Stimulated activated CD8-positive, alpha-beta memory T cell treated with anti-CD3 and anti-CD28 coated beads, Interleukin-2, amount 100 ng/mL, for 48 hours (primary cell): ENCODE measurements at places on chromosomes 1 and 21.

GRCh38 chr21:15644489-15644888 lies 85.3 kb upstream of the USP25 start:
- no peak for DNase-seq

GRCh38 chr1:115606305-115606704 lies 35.5 kb upstream of the VANGL1 start:
- DNase-seq, result no peak

DNA sequence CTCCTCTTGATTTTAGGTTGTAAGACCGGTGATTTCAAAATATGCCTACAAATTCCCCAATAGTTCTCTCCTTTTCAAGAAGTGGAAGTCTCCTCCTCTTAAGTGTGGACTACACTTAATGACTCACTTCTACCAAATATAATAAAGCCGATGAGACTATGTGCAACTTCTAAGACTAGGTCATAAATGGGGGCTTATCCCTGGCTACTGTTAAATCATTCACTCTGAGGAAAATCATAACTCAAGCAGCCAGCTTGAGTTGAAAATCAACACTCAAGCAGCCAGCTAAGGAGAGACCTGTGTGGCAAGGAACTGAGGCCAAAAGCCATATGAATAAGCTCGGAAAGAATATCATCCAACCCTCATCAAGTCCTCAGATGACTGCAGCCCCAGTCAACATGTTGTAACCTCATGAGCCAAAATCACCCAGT lies 49.6 kb upstream of the PSMG1 start:
- DNase-seq, result no peak

DNA sequence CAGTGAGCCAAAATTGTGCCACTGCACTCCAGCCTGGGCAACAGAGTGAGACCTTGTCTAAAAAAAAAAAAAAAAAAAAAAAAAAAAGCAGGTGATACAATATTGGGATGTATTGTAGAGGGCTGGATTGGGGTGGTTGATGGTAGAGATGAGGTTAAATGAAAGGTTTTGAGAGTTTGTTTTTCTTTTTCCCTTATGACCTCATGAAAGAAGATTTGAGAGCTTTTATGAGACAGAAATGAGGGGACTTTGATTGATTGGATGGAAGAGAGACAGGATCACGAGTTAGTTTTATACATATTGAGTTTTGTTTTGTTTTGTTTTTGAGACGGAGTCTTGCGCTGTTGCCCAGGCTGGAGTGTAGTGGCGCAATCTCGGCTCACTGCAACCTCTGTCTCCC lies 27.1 kb downstream of the OSBPL9 start:
- no peak for DNase-seq

- DNase-seq, result no peak
These were observed 49.2 kb downstream of the KYAT3 start for GRCh38 chr1:88943241-88943640.

DNA sequence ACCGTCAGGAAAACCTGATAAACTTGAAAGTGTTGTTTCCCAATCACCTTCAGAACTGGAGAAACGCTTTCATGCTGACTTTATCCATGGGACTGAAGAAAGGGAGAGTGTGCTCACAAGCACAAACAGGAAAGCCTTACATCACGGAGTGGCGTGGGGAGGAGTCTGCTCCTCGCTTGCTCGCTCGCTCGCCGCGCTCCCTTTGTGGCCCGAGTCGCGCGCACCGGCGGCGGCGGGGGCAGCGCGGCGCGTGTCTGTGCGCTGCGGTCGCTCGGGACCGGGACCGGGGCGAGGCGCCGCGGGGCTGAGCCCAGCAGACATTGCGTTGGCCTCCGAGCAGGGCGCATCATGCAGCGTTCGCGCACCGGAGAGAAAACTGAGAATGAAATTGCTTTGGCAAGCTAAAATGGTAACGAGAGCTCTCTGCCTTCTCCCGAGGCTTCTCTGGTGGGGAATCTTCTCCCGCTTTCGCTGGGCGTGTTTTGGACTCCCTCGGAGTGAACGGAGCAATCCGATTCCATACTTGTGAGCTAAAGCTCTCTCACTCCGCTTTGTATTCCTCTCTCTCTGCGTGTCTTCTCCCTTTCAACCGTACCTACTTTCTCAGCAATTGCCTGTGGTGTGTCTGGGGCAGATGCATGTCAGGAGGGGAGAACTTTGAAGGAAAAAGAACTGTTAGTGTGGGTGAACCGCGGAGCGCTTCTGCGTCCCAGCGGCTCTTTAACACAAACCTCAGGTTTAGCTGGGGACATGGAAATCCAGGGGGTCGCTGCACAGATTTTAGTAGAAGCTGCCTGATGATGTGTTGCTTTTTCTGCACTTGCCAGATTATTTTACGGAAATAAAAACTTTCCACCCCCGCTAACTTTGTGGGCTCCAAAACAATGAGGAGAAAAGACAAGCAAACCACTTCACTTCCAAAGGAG lies at the start of gene RGL1:
RGL1 (plus strand) TSS at position 205 of the 926 bp plus-strand sequence; CDS start at position 383, 178 bp downstream.
- DNase-seq, result peak; percentile 7

GRCh38 chr1:44817307-44817706 lies 9.0 kb downstream of the BTBD19 start:
- no peak for DNase-seq

DNA sequence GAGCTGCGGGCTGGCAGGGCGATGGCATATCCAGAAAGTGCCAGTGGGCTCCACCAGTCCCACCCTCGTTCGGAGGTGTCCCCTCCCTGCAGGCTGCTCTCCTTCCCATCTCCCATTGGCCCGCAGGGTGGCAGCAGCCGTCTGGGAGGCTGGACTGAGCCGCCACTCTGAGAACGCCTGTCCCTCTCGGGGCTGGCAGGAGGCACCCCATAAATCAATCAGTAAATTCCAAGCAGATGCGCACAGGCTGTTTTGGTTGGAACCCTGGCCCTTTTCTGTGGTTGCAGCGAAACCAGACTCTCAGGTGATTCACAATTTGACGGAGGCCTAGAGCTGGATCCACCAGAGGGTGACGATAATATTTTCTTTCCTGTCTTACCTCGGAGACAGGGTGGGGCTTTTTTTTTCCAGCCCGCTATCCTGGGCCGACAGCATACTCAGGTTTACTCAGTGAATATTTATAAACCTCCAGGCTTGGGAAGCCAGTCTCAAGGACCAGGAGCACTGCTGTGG lies 99.7 kb downstream of the GLIS1 start:
- DNase-seq, result no peak

DNA sequence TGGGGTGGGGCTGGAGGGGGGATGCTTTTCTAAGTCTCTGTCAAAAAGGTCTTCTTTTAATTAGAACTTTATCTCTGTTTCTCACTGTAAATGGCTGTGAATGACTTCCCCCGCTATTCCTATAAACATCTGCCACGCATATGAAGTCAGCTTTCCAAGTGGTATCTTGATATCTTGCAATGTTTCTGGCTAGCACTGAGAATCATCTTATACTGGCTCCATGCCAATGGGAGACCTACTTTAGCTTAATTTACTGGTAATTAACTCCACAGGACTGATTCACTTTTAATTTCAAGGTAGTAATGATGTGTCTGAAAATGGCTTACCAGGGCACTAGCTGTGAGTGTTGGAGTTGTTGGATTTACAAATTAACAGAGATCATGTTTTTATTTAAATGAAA lies 4.3 kb downstream of the GPR88 start:
- no peak for DNase-seq

- no peak for DNase-seq
These were observed 116.4 kb upstream of the KCNJ15 start for GRCh38 chr21:38140207-38140903.

- DNase-seq, result no peak
These were observed 19.4 kb downstream of the KCNC4 start for GRCh38 chr1:110229348-110230001.

DNA sequence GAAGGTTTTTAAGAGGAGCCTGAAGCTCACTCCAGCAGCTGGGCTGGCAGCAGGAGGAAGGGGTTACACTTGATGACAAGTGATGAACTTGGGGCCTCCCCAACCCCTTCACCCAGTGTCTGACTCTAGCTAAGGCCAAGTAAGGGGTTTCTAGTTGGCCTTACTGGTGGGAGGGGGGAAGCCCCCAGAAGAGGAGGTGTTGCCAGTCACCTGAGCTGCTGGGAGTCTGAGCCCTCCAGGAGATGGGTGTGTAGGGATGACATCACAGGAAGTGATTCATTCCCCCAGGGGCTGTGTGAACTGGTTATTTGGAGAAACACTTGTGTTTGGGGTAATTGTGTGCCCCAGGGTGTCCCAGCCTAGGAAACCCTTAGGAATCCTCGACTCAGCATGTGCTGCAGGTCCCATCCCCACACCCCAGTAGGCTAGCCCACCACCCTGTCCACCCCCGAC lies 3.1 kb downstream of the PADI1 start:
- peak; percentile 53 for DNase-seq

GRCh38 chr1:24321697-24322469 lies 2.7 kb downstream of the GRHL3 start:
- peak; percentile 66 for DNase-seq

DNA sequence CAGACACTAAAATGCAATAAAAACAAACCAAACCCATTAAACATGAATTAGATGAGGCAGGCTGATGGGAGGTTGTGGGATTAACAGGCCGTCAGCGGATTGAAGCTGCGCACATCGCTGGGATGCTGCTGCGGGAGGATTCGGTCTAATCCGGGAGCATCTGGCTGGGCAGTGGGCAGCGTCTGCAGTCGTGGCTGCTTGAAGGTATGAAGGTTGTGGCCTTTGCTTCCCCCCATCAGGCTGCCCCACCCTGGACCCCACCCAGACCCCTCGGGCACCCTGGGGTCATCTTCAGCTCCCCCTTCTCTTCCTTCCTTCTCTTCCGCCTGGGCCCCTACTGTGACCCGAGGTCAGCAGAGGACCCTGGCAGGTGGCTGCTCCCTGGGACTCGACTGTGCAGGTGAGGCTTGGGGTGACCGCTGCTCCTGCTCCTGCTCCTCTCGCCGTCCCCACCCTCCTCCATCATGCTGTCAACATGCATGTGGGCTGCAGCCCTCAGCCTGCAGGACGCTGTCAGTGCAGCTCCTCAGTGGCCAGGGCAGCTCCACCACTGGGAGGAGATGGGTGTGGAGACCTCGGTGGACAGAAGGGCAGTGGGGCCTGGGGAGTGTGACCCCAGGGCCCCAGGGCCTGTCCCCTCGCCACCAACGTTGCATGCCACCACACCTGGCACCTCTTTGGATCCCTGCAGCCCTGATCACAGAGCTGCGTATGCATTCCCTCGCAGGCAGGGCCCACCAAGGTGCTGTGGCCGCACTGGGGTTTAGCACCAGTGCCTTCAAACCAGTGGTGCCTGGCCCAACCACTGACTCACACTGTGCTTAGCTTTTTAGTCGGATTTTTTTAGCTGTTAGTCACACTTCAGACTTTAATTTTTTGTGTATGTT lies 112.2 kb upstream of the COL6A1 start:
- no peak for DNase-seq

- no peak for DNase-seq
These were observed 11.9 kb downstream of the PACC1 start for GRCh38 chr1:212402666-212403321.

GRCh38 chr21:37695111-37695510 lies 221.1 kb downstream of the KCNJ6 start:
- no peak for DNase-seq

- no peak for DNase-seq
These were observed 9.6 kb upstream of the BGLAP start for GRCh38 chr1:156232201-156232894.

DNA sequence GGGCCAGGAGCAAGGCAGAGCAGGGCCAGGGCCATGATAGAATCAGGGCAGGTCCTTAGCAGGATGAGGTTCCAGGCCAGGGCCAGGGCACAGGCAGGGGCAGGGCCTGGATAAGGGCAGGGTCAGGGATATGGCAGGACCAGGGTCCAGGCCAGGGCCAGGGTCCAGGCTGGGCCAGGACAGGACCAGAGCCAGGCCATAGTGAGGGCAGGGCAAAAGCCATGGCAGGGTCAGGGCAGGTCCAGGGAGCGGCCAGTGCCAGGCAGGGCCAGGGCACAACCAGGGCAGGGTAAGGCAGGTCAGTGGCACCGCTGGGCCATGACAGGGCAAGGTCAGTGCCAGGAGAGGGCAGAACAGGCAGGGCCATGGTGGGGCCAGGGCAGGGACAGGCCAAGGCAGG lies 152.2 kb downstream of the LIPI start:
- no peak for DNase-seq

DNA sequence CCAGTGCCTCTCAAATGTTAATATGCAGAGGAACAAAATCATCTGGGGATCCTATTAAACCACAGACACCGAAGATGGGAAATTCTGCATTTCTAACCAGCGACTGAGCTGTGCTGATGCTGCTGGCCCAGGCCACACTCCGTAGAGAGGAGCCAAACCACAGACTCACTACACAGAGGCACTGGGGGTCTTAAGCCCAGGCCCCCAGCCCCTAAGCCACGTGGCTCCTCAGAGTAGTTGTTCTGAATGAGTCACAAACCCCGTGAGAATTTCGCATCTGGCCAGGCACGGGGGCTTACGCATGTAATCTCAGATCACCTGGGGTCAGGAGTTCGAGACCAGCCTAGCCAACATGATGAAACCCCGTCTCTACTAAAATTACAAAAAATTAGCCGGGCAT lies 2.8 kb upstream of the CELA2A start:
- DNase-seq, result no peak

GRCh38 chr1:225662155-225662554 lies 9.2 kb upstream of the ENAH start:
- DNase-seq, result no peak

DNA sequence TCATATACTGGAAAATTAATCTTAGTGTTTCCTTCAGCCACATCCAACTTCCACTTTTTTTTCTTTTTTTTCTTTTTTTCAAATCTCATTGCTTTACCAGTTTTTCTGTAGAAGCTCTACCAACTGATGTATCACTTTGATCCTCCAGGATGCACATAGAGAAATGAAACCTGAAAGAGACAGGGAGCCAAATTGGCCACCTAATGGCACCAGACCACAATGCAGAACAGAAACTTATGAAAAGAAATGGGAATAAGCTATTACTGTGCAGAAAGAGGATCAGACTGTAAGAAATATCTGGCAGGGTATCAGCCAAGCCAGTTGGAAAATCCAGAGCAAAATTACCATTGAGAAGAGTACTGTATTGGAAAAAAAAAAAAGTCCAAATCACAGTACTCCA lies 1514.2 kb downstream of the MRPL39 start:
- DNase-seq, result no peak

- DNase-seq, result no peak
These were observed 62.1 kb downstream of the DEGS1 start for GRCh38 chr1:224245188-224245587.

DNA sequence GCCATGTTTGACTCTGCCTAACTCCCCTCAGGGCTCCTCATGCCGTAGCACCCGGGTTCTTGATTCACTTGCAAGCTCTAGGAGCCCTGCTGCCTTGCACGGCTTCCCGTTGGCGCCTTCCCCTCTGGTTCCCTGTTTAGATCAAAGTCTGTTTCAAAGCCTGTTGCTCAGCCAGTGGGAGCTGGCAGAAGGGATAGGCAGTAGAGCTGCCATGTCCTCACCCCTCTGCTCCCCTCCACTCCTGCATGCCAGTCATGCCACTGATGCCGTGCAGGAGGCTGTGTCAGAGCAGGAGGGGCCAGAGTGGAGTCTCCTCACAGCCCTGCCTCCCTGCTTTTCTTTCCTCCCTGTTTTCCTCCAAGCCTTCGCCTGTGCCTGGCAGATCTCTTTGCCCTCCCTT lies 26.5 kb downstream of the HMGCS2 start:
- DNase-seq, result no peak
